ENCODE measurements at places on chromosomes 12 and 14. TPM values are rescaled to one million over a fixed set of nuclear protein-coding genes. Genes with fewer than 3 reads are reported as not detected.
A peak's percentile ranks its signal among the peaks of the same experiment; 100 is the strongest.

The GLIPR1L2 gene
- total RNA-seq, result 0.72 TPM

The TRPV4 gene
- total RNA-seq, result 0.25 TPM

DNA sequence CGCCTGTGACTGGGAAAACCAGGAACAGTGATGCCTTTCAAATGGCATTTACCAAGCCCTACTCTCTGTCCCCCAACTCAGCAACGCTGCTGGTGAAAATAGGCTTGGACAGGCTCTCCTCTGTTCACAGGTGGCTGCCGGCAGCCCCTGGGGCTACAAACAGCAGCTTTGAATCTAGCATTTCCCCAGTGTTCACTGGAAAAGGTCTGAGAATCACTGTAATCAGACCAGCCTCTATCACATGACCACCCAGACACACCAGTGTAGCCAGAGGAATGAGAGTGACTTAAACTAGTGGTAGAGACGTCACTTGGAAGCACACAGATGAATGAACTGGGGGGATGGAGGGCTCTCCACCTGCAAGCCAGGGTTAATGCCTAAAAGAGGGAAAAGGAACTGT lies 151.8 kb downstream of the FOXN3 start:
- DNase-seq, result no peak

DNA sequence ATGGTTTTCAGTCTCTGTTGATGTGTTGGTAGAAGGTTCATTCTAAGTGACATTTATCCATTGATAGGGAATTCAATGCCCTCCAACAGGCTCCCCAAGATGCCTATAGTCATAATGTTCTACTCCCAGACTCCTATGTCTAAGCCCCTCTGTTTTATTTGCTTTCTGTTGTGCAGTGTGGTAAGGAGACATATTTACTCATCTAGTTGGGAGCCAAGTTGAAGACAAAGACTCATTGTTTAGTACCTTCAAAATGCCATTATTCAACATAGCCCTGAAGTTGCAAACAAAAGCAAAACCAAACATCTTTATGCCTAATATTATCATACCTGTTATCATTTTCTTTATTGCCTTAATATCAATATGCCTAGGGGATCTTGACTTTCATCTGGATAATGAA lies 302.1 kb downstream of the RMST start:
- no peak for DNase-seq

GRCh38 chr14:22555384-22556011 lies 33.5 kb downstream of the DAD1 start:
- no peak for DNase-seq

- peak; percentile 54 for DNase-seq
These were observed 2.7 kb downstream of the TGFB3 start for GRCh38 chr14:75979071-75979571.

DNA sequence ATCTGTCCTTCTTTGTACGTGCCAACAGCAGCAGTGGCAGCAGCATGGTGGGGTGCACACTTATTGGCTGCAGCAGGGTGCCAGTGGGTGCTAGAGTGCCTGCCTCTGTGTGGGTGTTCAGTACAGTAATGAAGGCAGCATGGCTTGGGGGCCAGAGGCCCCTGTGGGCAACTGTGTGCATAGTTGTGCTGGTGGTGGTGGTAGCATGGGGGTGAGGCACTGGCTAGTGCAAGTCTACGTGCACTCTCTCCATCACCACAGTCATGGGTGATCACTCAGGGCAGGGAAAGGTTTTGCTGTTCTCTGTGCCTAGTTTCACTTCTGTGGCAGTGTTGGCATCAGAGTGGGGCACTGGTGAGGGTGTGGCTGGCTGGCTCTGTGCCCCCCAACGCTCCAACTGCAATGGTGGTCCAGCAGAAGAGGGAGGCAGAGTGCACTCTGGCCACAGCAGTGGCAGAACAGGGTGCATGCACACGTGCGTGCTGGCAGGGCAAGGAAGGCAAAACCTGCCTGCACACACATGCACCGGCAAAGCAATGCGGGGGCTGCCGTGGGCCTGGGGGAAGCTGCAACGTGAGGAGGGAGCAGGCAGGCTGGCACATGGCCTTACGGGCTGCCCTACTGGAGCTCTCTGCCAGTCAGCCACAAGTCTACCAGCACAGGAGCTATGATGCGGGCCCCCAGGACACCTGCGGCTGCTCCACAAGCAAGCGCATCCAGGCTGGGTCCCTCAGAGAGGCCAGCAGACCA lies 60.1 kb downstream of the CRACR2A start:
- DNase-seq, result no peak

DNA sequence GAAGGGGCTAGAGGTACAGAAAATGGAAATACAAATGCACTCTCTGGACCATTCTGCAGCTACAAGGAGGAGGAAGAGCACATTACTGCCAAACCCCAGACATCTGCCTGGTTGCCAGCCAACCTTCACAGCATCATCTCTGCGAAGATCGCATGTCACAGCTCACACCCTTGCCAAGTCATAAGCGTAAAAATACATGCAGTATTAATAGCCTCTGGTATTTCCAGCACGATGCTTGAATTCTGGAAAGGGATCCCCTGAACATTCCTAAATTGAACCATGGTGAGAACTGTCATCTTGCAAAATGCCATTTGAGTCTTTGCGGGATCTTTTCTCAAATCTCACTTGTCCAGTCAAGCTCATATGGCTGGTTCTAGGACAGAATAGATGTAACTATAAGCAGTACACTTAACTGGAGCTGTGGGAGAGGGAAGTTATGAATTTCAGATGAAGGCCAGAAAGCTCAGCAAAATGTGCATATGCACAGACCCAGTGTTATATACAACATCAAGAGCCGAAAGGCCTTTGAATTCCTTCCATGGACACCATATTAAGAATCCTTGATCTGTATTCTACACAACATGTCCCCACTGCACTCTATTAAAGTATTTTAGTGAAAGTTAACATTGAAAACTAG lies 211.6 kb downstream of the DUSP6 start:
- DNase-seq, result peak; percentile 74

Data from fibroblast of the aortic adventitia (primary cell).